Natural killer cell (primary cell): ENCODE measurements at places on chromosomes 16 and 17. TPM values are rescaled to one million over a fixed set of nuclear protein-coding genes. Genes with fewer than 3 reads are reported as not detected.

The ELMO3 gene
- total RNA-seq, result 2.3 TPM

- no peak overlapping the region for H3K27ac ChIP-seq
- H3K4me3 ChIP-seq, result no peak overlapping the region
- no peaks in the 10 kb centered on the region for H3K4me1 ChIP-seq
- H3K36me3 ChIP-seq, result no peaks in the 10 kb centered on the region
- no peak for DNase-seq
- no peaks in the 10 kb centered on the region for H3K27me3 ChIP-seq
Observed at GRCh38 chr17:50660042-50660886, 25.6 kb downstream of the ABCC3 start.

- H3K27ac ChIP-seq, result peak overlapping the region; percentile 89
- H3K27me3 ChIP-seq, result no peaks in the 10 kb centered on the region
- H3K4me3 ChIP-seq, result peak overlapping the region; percentile 73
- no peaks in the 10 kb centered on the region for H3K36me3 ChIP-seq
- peaks cover 21% of the 10 kb centered on the region for H3K4me1 ChIP-seq
Observed at GRCh38 chr16:70453892-70454221, 538 bp upstream of the FCSK start.

The CLDN9 gene
- 0.34 TPM for total RNA-seq

- DNase-seq, result no peak
- no peaks in the 10 kb centered on the region for H3K36me3 ChIP-seq
- no peaks in the 10 kb centered on the region for H3K27me3 ChIP-seq
- no peak overlapping the region for H3K27ac ChIP-seq
Observed at GRCh38 chr16:12290165-12290564, 313.6 kb downstream of the SNX29 start.

DNA sequence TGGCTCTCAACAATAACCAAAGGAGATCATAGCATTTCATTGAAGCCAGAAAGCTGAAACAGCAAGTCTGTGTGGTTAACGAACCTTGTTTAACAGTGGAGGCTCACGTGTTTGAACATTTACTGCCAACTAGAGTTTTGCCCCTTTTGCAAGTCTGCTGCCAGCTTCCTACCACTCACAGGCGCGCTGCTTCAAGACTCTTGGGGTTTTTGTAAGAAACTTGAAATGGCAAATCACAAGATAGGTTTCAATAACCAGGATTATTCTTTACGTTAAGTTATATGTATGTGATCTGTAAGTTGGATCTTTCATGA is 1.2 kb downstream of the SNTB2 start:
- H3K36me3 ChIP-seq, result no peaks in the 10 kb centered on the region
- peaks cover 54% of the 10 kb centered on the region for H3K4me1 ChIP-seq
- peak overlapping the region; percentile 83 for H3K4me3 ChIP-seq
- no peaks in the 10 kb centered on the region for H3K27me3 ChIP-seq

DNA sequence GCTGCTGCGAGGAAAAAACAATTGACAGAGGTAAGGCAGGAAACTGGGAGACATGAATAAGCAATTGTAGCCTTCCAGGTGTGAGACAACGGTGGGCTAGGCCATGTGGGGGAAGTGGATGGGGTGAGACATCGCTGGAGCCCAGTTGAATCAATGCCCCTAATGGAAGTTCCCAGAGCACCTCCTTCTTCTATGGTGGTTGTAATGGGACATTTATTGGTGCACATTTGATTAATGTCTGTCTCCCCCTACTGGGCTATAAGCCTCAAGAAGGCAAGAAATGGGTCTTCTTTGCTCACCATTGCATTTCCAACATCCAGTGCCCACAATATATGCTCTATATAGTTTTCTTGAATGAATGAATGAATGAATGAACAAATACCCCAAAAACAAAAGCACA is 22.7 kb upstream of the CD300E start:
- peaks cover 6% of the 10 kb centered on the region for H3K27me3 ChIP-seq
- H3K36me3 ChIP-seq, result no peaks in the 10 kb centered on the region
- no peak overlapping the region for H3K4me3 ChIP-seq
- DNase-seq, result peak; percentile 44
- H3K4me1 ChIP-seq, result peaks cover 12% of the 10 kb centered on the region

DNA sequence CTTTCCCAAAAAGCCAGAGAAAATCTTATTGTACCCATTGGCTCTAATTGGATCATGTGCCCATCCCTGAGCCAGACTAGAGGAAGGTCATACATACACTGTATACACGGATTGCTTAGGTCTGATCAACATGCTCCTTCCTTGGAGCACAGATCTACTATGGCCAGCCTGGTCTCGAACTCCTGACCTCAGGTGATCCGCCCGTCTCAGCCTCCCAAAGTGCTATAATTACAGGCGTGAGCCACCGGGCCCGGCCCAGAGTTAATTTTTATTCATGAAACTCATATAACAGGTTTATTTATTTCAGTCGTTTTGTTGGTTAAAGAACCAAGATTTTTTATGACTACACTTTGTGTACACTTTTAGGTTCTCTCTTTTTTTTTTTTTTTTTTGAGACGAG is 1.2 kb upstream of the TAOK1 start:
- H3K27me3 ChIP-seq, result no peaks in the 10 kb centered on the region
- no peak overlapping the region for H3K27ac ChIP-seq
- H3K4me3 ChIP-seq, result no peak overlapping the region
- no peak for DNase-seq
- H3K4me1 ChIP-seq, result peaks cover 19% of the 10 kb centered on the region

DNA sequence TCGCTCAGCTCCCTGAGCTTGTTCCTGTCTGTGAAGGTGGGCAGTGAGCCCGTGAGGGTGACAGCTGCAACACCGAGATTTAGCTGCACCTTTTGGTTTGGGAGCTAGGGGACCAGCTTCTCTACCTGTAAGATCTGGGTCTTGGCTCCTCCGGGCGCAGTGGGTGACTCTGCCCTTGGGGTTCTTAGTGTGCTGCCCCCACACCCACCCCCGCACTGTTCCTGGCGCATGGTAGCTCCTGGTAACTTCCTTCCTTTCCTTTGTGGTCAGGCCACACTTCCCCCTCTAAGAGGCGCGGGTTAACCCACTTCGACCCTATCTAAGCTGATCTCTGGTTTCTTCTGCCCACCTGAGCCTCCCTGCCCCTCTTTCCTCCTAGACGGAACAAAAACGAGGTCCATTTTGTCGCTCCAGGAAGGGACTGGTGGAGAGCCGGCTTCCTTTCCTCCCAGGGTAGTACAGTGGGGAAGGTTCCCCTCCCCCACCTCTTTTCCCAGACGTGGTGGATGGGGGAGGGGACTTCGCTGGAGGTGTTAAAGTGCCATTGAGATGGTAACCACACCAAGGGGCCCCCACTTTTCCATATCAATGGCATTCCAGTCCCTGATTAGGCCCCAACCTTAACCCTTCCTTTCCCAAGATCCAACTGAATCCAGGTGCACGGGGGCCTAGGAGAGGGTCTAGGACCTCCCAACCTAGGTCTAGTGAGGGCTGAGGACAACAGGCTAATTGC is 4.6 kb upstream of the CLDN9 start:
- peaks cover 34% of the 10 kb centered on the region for H3K4me1 ChIP-seq
- no peak overlapping the region for H3K27ac ChIP-seq
- no peak overlapping the region for H3K4me3 ChIP-seq
- no peak for DNase-seq
- no peaks in the 10 kb centered on the region for H3K36me3 ChIP-seq

- no peaks in the 10 kb centered on the region for H3K27me3 ChIP-seq
- no peak for DNase-seq
- peaks cover 4% of the 10 kb centered on the region for H3K4me1 ChIP-seq
- no peak overlapping the region for H3K27ac ChIP-seq
Observed at GRCh38 chr16:53740476-53740875, 36.5 kb downstream of the FTO start.

- no peak overlapping the region for H3K27ac ChIP-seq
- no peak for DNase-seq
- no peaks in the 10 kb centered on the region for H3K36me3 ChIP-seq
- H3K4me1 ChIP-seq, result peaks cover 13% of the 10 kb centered on the region
- H3K27me3 ChIP-seq, result no peaks in the 10 kb centered on the region
Observed at GRCh38 chr17:78935419-78936323, 10.5 kb upstream of the TIMP2 start.

DNA sequence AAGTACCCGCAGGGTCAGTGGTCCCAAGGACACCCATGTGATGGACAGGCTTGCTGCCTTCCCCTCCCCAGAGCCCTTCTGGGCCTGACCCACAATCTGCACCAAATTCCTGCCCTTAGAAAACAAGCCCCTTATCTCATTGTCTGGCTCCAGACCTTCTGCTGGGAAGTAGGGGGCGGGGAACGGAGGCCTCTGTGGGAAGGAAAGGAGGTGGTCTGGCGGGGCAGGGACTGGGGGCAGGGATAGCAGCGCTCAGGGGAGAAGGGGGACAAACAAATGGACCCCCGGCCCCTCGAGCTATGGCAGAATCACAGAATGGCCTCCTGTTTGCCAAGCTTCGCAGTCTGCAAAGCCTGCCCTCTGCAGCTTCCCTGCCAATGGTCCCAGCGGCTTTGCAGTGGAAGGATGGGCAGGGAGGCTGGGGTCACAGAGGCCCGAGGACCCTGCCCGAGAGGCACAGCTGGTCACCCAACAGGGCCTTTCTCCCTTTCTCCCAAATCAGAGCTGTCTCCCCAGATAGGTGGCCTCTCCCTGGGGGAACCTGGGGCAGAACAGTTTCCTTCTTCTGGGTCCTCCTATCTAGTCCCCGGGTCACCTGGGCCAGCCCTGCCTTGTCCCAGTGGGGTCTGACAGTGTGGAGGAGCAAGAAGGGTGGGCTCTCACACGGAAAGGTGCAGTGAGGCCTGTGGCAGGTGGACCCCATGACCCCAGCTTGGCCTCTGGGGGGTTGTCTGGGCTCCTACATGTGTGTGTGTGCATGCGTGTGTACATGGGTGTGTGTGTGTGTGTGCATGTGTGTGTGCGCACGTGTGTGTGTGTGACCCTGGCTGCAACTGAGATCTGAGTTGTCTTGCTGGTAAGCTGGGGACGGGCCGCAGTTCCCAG is 25.5 kb downstream of the TMEM235 start:
- no peaks in the 10 kb centered on the region for H3K27me3 ChIP-seq
- no peaks in the 10 kb centered on the region for H3K36me3 ChIP-seq
- peaks cover 47% of the 10 kb centered on the region for H3K4me1 ChIP-seq
- peak; percentile 21 for DNase-seq
- H3K27ac ChIP-seq, result no peak overlapping the region
- H3K4me3 ChIP-seq, result no peak overlapping the region

The LPO gene
- not detected for total RNA-seq

- H3K27me3 ChIP-seq, result no peaks in the 10 kb centered on the region
- H3K4me3 ChIP-seq, result no peak overlapping the region
- no peak for DNase-seq
- H3K27ac ChIP-seq, result no peak overlapping the region
- no peaks in the 10 kb centered on the region for H3K4me1 ChIP-seq
Observed at GRCh38 chr16:53755026-53755910, 51.3 kb downstream of the FTO start.

The GSDMA gene
- total RNA-seq, result 2.1 TPM

- no peak for DNase-seq
- H3K36me3 ChIP-seq, result peaks cover 55% of the 10 kb centered on the region
- no peaks in the 10 kb centered on the region for H3K27me3 ChIP-seq
- H3K27ac ChIP-seq, result no peak overlapping the region
- no peaks in the 10 kb centered on the region for H3K4me1 ChIP-seq
Observed at GRCh38 chr16:89981414-89981813, 32.9 kb downstream of the DEF8 start.

The KRT39 gene
- not detected for total RNA-seq

DNA sequence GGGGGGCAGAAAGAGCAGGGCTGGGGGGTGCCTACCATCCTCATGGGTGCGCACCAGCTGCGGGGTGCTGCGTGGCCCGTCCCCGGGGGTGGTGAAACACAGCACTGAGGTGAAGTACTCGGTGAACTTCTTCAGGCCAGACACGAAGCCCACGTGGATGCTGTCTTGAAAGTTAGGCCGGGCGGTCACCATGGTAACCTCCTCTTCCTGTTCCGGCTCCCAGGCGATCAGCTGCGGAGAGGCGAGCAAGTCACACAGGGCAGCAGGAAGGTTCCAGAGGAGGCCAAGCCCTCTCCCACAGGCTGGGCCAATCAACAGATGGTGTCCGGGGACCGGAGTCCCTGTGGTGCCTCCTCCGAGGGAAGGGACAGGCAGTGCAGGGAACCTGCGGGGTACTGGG is 90.1 kb upstream of the CDC42EP4 start:
- no peaks in the 10 kb centered on the region for H3K27me3 ChIP-seq
- no peak overlapping the region for H3K27ac ChIP-seq
- no peak overlapping the region for H3K4me3 ChIP-seq
- H3K36me3 ChIP-seq, result no peaks in the 10 kb centered on the region
- peak; percentile 21 for DNase-seq
- no peaks in the 10 kb centered on the region for H3K4me1 ChIP-seq

DNA sequence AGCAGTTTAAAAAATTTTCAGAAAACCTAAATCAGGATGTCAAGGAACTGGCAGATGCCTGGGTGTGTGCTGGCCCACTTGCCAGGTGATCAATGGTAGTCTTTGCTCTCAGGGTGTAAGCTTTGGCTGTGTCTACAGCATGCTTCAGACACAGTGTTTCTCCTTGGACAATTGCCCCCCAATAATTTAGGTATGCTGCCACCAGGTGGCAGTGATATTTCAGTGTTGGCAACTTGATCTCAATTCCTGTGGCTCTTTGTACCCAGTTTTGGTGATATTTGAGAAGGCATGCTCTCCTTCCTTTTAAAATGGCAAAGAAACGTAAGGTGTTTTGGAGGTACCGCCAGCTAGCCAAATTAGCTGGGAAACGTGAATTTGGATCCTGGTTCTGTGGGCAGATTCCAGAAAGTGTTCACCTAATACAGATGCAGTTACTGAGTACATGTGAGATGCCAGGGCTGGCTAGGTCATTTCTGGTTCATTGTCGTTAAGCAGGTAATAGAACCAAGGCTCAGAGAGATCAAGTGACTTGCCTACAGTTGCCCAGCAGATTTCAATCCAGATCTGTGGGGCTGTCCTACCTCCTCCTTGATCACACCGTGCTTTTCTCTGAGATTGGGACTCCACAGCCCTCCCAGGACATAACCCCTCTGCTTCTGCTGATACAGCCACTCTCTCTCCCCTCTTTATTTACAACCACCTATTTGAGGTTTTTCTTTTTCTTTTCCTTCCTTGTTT is 155.6 kb upstream of the PLCG2 start:
- no peak overlapping the region for H3K4me3 ChIP-seq
- peaks cover 8% of the 10 kb centered on the region for H3K4me1 ChIP-seq
- no peak overlapping the region for H3K27ac ChIP-seq
- H3K27me3 ChIP-seq, result no peaks in the 10 kb centered on the region
- peaks cover 16% of the 10 kb centered on the region for H3K36me3 ChIP-seq

DNA sequence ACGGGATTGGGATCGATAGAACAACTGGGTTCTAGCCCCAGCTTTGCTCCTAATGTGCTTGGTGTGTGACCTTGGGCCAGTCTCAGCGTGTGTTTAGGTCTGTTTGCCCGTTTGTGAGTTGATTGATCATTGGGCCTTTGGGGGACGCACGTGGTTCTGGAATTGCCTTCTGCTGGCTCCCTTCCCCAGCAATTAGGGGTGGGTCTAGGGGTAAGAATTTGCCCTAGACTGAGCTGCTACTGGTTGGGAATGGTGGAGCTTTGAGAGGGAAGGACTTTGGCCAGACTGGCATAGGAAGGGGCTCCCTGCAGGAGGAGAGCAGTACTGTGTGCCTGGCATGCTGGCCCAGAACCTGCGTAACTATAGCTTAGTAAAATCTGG is 1.5 kb downstream of the SPNS2 start:
- peaks cover 35% of the 10 kb centered on the region for H3K27me3 ChIP-seq
- H3K27ac ChIP-seq, result no peak overlapping the region
- no peak for DNase-seq
- H3K4me1 ChIP-seq, result peaks cover 41% of the 10 kb centered on the region
